Type B pancreatic cell (in vitro differentiated cells): ENCODE measurements at places on chromosomes 5 and 9. TPM values are rescaled to one million over a fixed set of nuclear protein-coding genes. Genes with fewer than 3 reads are reported as not detected.

Gene OR1K1
- total RNA-seq = not detected in 2 replicates

Gene PFN3
- total RNA-seq = not detected in 2 replicates

Gene ATG12
- 34.4 and 45.9 TPM in 2 replicates for total RNA-seq

Gene SPRY4
- 16.1 and 20.7 TPM in 2 replicates for total RNA-seq

Gene SOX30
- not detected in 2 replicates for total RNA-seq

Gene SEMA6A
- total RNA-seq = 74.0 and 84.2 TPM in 2 replicates

DNA sequence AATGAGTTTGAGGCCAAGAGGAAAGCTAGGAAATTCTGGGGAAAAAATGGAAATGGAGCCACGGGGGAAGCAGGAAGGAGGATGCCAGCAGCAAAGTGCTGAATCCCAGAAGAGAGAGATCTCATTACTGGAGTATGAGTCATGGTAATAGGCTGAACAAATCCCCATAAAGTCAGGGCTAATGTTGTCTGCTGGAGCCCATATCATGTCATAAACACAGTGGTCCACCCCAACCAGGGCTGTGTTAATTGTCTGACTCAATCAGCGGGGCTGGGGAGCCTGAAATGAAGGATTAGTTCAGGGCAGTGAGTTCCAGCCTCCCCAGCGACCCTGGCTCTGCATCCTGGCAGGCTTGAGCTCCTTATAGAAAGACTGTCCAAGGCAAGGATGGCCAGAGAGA, 68.8 kb downstream of the TLR4 start:
- H3K4me1 ChIP-seq = no peaks in the 10 kb centered on the region
- H3K27me3 ChIP-seq = peaks cover 40% of the 10 kb centered on the region
- DNase-seq = no peak
- H3K4me3 ChIP-seq = no peak overlapping the region

GRCh38 chr5:127441799-127442484, 75.5 kb upstream of the PRRC1 start:
- no peak overlapping the region for H3K27ac ChIP-seq
- H3K27me3 ChIP-seq = no peaks in the 10 kb centered on the region
- H3K36me3 ChIP-seq = no peaks in the 10 kb centered on the region
- no peak overlapping the region for H3K4me3 ChIP-seq

- peaks cover 11% of the 10 kb centered on the region for H3K27me3 ChIP-seq
- no peak overlapping the region for H3K27ac ChIP-seq
- no peak for DNase-seq
- no peaks in the 10 kb centered on the region for H3K4me1 ChIP-seq
- no peak overlapping the region for H3K4me3 ChIP-seq
- H3K36me3 ChIP-seq = no peaks in the 10 kb centered on the region
Measured at GRCh38 chr5:64497386-64497785, 8.4 kb upstream of the RGS7BP start.

GRCh38 chr5:117615226-117615625, 1040.6 kb upstream of the SEMA6A start:
- H3K36me3 ChIP-seq = no peaks in the 10 kb centered on the region
- no peaks in the 10 kb centered on the region for H3K4me1 ChIP-seq
- DNase-seq = no peak
- H3K27me3 ChIP-seq = no peaks in the 10 kb centered on the region

GRCh38 chr5:61329550-61330128, 2.4 kb upstream of the ZSWIM6 start:
- H3K27me3 ChIP-seq = peaks cover 13% of the 10 kb centered on the region
- H3K4me1 ChIP-seq = peaks cover 24% of the 10 kb centered on the region

GRCh38 chr5:138668451-138669380, 84.5 kb upstream of the CTNNA1 start:
- no peaks in the 10 kb centered on the region for H3K36me3 ChIP-seq
- peak overlapping the region; percentile 9 for H3K4me3 ChIP-seq
- DNase-seq = no peak
- H3K27me3 ChIP-seq = no peaks in the 10 kb centered on the region
- peaks cover 29% of the 10 kb centered on the region for H3K4me1 ChIP-seq

DNA sequence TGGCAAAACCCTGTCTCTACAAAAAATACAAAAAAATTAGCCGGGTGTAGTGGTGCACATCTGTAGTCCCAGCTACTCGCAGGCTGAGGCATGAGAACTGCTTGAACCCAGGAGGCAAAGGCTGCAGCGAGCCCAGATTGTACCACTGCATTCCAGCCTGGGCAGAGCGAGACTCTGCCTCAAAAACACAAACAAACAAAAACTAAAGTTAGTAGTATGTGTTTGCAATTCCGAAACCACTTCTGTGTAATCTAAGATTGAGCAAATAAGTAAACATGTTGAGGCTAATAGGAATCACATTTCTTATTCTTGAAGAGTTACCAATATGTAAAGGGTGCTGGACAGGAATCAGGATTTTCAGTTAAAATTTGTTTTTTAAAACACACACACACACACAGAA, 70.0 kb upstream of the SUSD1 start:
- DNase-seq = no peak
- no peak overlapping the region for H3K27ac ChIP-seq
- no peaks in the 10 kb centered on the region for H3K4me1 ChIP-seq
- peaks cover 11% of the 10 kb centered on the region for H3K36me3 ChIP-seq

DNA sequence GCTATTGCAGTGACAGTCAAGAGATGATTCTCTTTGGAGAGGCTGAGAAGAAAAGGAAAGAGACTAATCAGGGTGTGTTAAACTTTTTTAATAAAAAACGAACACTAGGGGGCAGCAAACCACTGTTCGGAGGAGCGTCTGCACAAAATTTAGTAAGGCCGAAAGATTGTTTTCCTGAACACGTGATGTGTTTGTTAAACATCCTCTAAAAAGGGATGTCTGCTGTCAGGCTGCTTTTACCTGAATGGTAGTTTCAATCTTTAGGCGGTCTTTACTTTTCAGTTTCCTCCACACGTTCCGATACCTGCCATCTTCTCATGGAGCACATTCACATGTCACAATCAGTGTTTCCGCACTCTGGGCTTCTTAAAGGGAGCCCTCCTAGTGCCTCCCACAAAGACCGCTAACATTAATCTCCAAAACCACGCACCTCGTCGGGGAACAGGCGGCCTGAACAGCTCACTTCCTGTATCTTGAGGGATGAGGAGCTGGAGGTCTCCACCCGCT, 125.2 kb downstream of the GPBP1 start:
- peak overlapping the region; percentile 59 for H3K27ac ChIP-seq
- DNase-seq = no peak
- no peaks in the 10 kb centered on the region for H3K27me3 ChIP-seq
- H3K4me1 ChIP-seq = peaks cover 27% of the 10 kb centered on the region

DNA sequence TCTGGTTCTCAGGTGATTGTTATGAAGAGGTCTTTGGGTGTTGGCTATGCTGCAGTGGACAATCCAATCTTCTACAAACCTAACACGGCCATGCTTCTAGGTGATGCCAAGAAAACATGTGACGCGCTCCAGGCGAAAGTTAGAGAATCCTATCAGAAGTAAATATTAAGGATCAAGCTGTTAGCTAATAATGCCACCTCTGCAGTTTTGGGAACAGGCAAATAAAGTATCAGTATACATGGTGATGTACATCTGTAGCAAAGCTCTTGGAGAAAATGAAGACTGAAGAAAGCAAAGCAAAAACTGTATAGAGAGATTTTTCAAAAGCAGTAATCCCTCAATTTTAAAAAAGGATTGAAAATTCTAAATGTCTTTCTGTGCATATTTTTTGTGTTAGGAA, 101.3 kb downstream of the NNT start:
- peaks cover 4% of the 10 kb centered on the region for H3K4me1 ChIP-seq
- H3K27me3 ChIP-seq = no peaks in the 10 kb centered on the region
- no peak for DNase-seq
- H3K36me3 ChIP-seq = peaks cover 14% of the 10 kb centered on the region
- H3K4me3 ChIP-seq = no peak overlapping the region
- H3K27ac ChIP-seq = no peak overlapping the region

DNA sequence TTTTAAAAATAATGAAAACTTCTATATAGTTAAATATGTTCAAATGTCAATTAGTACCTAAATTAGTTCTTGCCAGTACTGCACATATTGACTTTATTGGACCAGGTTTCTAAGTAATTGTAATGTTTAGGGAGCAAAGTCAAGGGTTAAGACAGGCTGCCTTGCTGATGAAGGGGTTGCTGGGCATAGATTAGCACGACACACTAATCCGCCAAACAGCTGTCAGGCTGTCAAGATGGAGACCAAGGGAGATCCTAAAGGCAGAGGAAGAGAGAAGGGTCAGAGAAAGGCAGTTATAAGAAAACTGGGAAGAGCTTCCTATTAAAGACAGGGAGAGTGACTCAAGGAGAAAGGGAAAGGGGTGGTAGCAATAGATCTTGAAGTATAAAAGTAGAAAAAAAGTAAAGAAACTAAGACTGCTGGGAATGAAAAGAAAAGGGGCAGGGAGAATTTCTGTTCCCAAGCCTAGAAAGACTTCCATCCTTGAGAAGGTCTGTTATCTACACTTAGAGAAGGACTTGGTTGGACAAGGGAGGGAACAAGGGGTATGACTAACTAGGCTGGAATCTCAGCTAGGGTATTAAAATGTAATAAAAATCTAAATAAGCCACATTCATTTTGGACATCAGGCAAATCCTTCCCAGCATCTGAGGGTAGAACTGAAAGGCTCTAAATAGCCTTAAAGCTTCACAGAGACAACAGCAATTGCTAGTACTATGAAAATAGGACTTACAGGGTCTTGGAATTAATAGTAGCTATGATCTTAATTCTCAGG, 188.7 kb downstream of the FBXL17 start:
- no peak overlapping the region for H3K27ac ChIP-seq
- no peaks in the 10 kb centered on the region for H3K36me3 ChIP-seq
- DNase-seq = no peak
- no peaks in the 10 kb centered on the region for H3K4me1 ChIP-seq
- H3K27me3 ChIP-seq = no peaks in the 10 kb centered on the region

DNA sequence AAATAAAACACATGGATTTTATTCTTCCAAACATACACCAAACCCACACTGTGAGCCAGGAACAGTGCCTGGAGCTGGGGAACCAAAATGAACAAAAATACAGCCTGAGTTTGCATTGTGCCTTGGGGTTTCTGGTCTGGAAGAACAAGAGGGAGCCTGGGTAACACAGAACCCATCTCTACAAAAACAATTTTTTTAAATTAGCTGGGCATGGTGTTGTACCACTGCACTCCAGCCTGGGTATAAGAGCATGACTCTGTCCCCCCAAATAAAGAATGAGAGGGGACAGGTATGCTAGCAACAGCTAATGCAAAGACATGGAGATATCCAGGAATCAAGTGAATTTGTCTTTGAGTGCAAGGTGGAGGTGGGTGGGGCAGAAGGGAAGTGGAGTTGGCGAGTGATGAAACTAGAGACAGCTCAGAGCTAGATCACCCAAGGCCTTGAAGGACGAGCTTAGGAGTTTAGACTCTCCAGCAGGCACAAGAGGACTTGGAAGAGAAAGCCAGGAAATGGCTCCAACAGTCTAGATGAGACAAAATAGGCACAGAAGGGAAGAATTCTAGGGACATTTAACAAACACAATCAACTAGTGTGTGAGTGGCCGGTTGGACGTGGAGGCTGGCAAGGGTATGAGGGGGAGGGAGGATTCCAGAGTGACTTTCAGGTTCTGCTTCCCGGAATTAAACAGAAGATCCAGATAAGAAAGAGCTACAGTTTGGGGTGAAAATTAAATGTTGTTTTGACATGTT, 47.4 kb downstream of the FNBP1 start:
- peaks cover 19% of the 10 kb centered on the region for H3K36me3 ChIP-seq
- peak overlapping the region; percentile 10 for H3K27ac ChIP-seq
- H3K4me1 ChIP-seq = peaks cover 28% of the 10 kb centered on the region
- DNase-seq = no peak
- H3K27me3 ChIP-seq = no peaks in the 10 kb centered on the region
- no peak overlapping the region for H3K4me3 ChIP-seq

DNA sequence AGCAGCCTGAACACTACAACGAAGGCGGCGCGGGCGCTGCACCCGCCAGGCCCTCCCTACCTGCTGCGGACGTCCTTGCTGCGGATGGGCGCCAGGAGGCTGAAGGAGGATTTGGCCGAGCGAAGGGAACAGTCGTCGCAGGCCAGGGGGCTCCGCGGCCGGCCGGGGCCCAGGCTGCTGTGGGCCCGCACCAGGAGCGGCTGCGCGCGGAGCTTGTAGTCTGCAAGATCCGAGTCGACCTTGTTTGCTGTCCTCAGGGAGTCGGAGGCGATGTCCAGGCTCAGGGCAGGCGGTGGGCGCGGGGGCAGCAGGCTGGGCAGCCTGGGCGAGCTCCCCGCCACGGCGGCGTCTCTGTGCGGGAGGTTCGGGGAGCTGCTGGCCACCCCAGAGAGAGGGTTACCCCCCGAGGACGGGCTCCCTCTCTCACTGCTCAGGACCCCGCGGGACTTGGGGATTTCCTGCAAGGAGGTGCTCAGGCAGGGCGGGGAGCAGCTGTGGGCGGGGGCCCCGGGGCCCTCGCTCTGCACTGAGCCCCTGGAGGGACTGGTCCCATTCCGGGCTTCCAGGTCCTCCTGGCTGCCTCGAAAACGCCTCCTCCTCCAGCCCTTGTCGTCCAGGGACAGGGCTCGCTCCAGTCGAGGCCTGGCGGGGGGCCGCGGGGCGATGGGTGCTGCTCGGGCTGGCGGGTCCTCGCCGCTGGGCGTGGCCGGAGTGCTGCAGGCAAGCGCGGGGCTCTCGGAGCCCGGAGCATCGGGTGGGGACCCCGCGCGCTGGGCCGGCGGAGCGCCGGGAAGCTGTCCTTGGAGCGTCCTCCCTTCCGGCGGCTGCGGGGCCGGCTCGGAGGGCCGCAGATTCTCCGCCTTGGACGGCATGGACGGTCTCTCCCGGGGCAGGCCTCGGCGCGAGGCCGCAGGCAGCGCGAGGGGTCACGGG, 831 bp downstream of the INPP5E start:
- H3K27me3 ChIP-seq = no peaks in the 10 kb centered on the region
- peaks cover 3% of the 10 kb centered on the region for H3K36me3 ChIP-seq
- peak overlapping the region; percentile 50 for H3K27ac ChIP-seq
- peaks cover 24% of the 10 kb centered on the region for H3K4me1 ChIP-seq
- DNase-seq = no peak

GRCh38 chr9:36749461-36749860, 176.8 kb downstream of the MELK start:
- H3K4me3 ChIP-seq = no peak overlapping the region
- H3K27me3 ChIP-seq = peaks cover 65% of the 10 kb centered on the region
- no peak overlapping the region for H3K27ac ChIP-seq
- no peaks in the 10 kb centered on the region for H3K36me3 ChIP-seq
- no peak for DNase-seq
- H3K4me1 ChIP-seq = peaks cover 5% of the 10 kb centered on the region

GRCh38 chr9:1001838-1002237, 25.4 kb downstream of the DMRT3 start:
- H3K4me3 ChIP-seq = no peak overlapping the region
- DNase-seq = no peak
- peaks cover 6% of the 10 kb centered on the region for H3K27me3 ChIP-seq

DNA sequence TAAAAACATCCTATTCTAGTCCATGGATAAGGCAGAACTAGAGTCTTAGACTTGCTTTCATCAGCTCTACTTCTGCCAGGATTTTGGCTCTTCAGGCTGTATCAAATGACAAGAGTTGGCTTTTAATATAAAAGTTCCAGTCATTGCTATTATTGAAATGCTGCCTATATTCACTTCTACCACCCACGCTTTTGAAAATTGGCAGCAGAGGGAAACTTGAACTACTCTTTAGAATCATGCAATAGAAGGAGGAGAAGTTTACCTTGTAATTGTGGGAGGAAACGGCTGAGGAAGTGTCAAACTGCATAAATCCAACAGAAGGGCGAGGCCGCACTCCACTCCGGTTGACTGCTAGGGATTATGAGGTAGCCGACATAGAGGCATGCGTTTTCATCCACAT, 122.6 kb upstream of the BASP1 start:
- H3K27me3 ChIP-seq = no peaks in the 10 kb centered on the region
- peaks cover 17% of the 10 kb centered on the region for H3K4me1 ChIP-seq
- H3K4me3 ChIP-seq = no peak overlapping the region
- DNase-seq = no peak
- H3K36me3 ChIP-seq = no peaks in the 10 kb centered on the region

- no peaks in the 10 kb centered on the region for H3K4me1 ChIP-seq
- H3K27ac ChIP-seq = no peak overlapping the region
- H3K4me3 ChIP-seq = no peak overlapping the region
- H3K27me3 ChIP-seq = no peaks in the 10 kb centered on the region
- DNase-seq = no peak
- no peaks in the 10 kb centered on the region for H3K36me3 ChIP-seq
Measured at GRCh38 chr5:22908586-22908985, 55.4 kb upstream of the CDH12 start.
